ENCODE measurements at places on chromosomes 2 and 18. TPM values are rescaled to one million over a fixed set of nuclear protein-coding genes. Genes with fewer than 3 reads are reported as not detected.

Gene CPLX4
- not detected for total RNA-seq

Gene TTC32
- total RNA-seq = 17.4 TPM

Gene MAP2
- total RNA-seq = 63.3 TPM

Gene DYSF
- 15.2 TPM for total RNA-seq

Gene ONECUT2
- 1.9 TPM for total RNA-seq

Gene SLC19A3
- total RNA-seq = not detected

Gene TUBA4B
- not detected for total RNA-seq

Gene PTH2R
- total RNA-seq = not detected

Gene CWC22
- 44.5 TPM for total RNA-seq

Gene ZNF804A
- total RNA-seq = 16.8 TPM

Gene NT5DC4
- not detected for total RNA-seq

DNA sequence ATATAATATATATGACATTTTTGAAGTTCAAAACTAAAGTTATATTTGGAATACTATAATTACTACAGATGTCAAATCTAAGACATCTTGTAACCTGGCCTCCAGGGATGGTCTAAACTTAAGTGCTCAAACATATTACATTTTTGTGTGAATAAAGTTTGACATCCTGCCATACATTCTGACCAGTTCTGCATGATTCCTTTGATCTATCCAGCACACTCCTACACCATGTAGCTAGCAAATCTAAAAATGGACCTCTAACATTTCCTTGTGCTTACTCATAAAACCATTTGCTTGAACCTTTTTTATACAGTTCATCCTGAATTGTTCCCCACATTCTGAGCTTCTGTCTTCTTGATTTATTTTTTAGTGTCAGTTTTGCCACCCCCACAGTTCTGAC lies 294.3 kb upstream of the ZNF804A start:
- no peak overlapping the region for H3K4me3 ChIP-seq
- no peak for DNase-seq
- H3K27ac ChIP-seq = no peak overlapping the region
- H3K36me3 ChIP-seq = no peaks in the 10 kb centered on the region

DNA sequence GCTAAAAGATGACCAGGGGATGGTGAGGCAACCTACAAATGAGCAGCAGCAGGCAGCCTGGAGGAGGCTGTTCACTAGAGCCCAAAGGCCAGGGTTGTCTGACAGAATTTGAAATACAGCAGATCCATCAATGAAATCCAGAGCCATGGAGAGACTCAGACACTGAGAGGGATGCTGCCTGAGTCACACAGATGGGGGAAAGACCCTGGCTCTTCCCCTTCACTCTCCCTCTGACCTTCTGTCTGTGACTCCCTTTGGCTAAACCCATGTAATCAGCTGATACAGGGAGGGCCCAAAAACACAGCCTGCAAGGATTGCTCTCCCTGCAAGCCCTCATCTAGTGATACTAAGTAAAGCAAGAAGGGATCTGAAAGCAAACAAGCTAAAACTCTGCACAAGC lies 166.5 kb upstream of the SPOPL start:
- DNase-seq = no peak
- no peaks in the 10 kb centered on the region for H3K36me3 ChIP-seq
- no peak overlapping the region for H3K27ac ChIP-seq
- no peaks in the 10 kb centered on the region for H3K27me3 ChIP-seq
- H3K4me1 ChIP-seq = no peaks in the 10 kb centered on the region

DNA sequence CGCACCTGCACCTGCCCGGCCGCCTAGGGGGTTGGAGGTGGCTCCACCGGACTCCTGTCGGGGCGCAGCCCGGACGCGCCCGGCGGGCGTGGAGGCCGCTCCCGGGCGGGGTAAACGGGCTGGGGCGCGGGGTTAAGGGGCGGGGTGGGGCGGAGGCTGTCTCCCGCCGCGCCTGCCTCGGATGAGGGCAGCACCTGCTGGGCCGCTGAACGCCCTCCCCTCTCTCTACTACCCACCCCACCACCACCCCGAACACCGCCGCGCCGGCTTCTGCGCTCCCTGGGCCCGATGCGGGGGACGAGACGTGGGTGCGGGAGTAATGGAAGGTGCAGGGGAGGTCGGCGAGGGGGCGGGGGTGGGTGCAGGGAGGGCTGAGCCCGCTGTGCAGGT lies 224.8 kb upstream of the ID2 start:
- no peak overlapping the region for H3K4me3 ChIP-seq
- DNase-seq = no peak
- no peak overlapping the region for H3K27ac ChIP-seq
- H3K4me1 ChIP-seq = 0 out of 2 replicates have a peak, but pooled peaks cover 2% of the 10 kb centered on the region
- peaks cover 8% of the 10 kb centered on the region for H3K27me3 ChIP-seq
- H3K36me3 ChIP-seq = no peaks in the 10 kb centered on the region

- DNase-seq = peak; percentile 47
- H3K4me1 ChIP-seq = 0 out of 2 replicates have a peak, but pooled peaks cover 12% of the 10 kb centered on the region
- H3K36me3 ChIP-seq = no peaks in the 10 kb centered on the region
- H3K27me3 ChIP-seq = no peaks in the 10 kb centered on the region
- no peak overlapping the region for H3K4me3 ChIP-seq
Observed at GRCh38 chr2:179558010-179558934, 293.6 kb upstream of the SESTD1 start.

DNA sequence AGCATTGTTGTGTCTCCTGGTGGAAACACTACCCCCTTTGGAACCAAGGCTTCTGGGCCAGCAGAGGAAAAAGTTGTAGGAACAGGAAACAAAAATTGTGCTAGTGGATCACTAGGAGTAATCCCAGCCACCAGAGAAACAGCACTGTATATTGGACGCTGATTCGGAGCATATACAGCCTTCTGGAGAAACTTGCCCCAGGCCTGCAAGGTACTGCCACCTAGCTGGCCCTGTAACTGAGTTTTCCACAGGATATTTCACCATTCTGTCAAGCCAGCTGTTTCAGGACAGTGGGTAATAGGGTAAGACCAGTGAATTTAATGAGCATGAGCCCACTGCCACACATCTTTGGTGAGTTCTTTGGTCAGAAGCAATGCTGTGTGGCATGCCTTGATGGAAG lies 25.1 kb upstream of the EMILIN2 start:
- H3K27ac ChIP-seq = no peak overlapping the region
- H3K4me1 ChIP-seq = no peaks in the 10 kb centered on the region
- H3K27me3 ChIP-seq = no peaks in the 10 kb centered on the region
- H3K4me3 ChIP-seq = no peak overlapping the region

DNA sequence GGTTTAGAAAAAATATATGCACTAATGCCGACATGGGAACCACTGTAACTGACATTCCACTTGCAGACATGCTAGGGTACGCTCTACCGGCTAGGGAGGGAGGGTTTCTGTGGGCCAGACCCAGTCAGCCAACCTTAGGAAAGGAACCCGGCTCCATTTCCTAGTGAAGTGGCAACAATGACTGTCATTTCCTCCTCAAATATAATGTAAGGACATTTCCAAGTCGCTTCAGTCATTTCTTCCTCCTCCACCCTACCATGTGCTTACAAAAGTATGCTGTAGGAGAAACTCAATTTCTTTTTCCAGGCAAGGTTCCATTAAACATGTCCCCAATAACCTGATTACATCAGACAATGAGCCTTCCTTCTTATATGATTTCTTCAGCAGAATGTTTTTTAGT lies 64.3 kb upstream of the PSMD14 start:
- H3K4me3 ChIP-seq = no peak overlapping the region
- peaks cover 8% of the 10 kb centered on the region for H3K4me1 ChIP-seq
- no peaks in the 10 kb centered on the region for H3K27me3 ChIP-seq
- DNase-seq = no peak
- no peaks in the 10 kb centered on the region for H3K36me3 ChIP-seq

GRCh38 chr2:157898591-157898996 lies 22.5 kb upstream of the ACVR1 start:
- H3K27me3 ChIP-seq = no peaks in the 10 kb centered on the region
- no peak overlapping the region for H3K4me3 ChIP-seq
- H3K4me1 ChIP-seq = 0 out of 2 replicates have a peak, but pooled peaks cover 4% of the 10 kb centered on the region
- DNase-seq = no peak
- H3K36me3 ChIP-seq = no peaks in the 10 kb centered on the region

- no peaks in the 10 kb centered on the region for H3K4me1 ChIP-seq
- H3K27me3 ChIP-seq = no peaks in the 10 kb centered on the region
- no peak overlapping the region for H3K4me3 ChIP-seq
- no peak overlapping the region for H3K27ac ChIP-seq
Observed at GRCh38 chr2:71943238-71944182, 204.2 kb downstream of the CYP26B1 start.

- DNase-seq = peak; percentile 61
- peak overlapping the region; percentile 53 for H3K4me3 ChIP-seq
- H3K36me3 ChIP-seq = no peaks in the 10 kb centered on the region
- H3K4me1 ChIP-seq = peaks cover 4% of the 10 kb centered on the region
Observed at GRCh38 chr2:11154016-11154922, 998 bp upstream of the SLC66A3 start.

GRCh38 chr2:113175042-113175628 lies 1.4 kb downstream of the PSD4 start:
- no peak overlapping the region for H3K27ac ChIP-seq
- H3K27me3 ChIP-seq = peaks cover 10% of the 10 kb centered on the region
- no peak overlapping the region for H3K4me3 ChIP-seq
- no peaks in the 10 kb centered on the region for H3K4me1 ChIP-seq

GRCh38 chr2:216414772-216415319 lies 2.6 kb downstream of the SMARCAL1 start:
- DNase-seq = no peak
- peaks cover 3% of the 10 kb centered on the region for H3K36me3 ChIP-seq
- no peak overlapping the region for H3K27ac ChIP-seq
- peaks cover 10% of the 10 kb centered on the region for H3K4me1 ChIP-seq
- no peak overlapping the region for H3K4me3 ChIP-seq
- H3K27me3 ChIP-seq = no peaks in the 10 kb centered on the region
